Right lung (tissue), 10 donors: ENCODE measurements at places on chromosomes 3 and 15.

- DNase-seq = no peak
These were observed 85.3 kb downstream of the HHLA2 start for GRCh38 chr3:108381529-108382140.

- no peak for DNase-seq
These were observed 256.3 kb upstream of the CHRNA7 start for GRCh38 chr15:31774045-31774444.

DNA sequence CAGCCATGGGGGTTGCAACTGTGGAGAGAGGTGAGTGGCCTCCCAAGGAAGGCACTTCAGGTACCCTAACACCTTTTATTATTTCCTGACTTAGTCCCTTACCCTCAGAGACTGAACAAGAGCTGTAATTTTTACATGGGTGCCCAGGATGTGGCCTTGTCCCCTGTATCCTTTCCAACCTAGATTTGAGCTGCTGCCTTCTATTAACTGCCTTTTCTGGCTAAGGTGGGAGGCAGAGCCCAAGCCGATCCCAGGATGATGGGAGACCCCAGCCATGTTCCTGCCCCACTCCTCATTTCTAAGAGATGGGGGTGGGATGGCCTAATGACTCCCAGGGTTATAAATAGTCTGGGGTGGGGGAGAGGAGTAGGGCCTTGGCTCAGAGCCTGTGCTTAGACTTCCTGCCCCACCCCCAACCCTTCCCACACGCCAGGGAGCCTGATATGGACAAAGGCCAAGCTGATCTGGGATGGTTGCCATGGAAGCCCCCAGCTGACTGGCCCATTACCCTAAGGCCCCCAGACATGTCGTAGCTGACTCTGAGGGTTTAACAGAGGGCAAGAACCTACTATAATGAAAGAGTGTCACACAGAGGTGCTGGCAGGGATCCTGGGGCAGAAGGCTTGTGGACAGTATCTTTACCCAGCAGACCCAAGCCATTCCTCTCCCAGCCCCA is 1.9 kb downstream of the KLHDC8B start:
- peak; percentile 91 for DNase-seq

DNA sequence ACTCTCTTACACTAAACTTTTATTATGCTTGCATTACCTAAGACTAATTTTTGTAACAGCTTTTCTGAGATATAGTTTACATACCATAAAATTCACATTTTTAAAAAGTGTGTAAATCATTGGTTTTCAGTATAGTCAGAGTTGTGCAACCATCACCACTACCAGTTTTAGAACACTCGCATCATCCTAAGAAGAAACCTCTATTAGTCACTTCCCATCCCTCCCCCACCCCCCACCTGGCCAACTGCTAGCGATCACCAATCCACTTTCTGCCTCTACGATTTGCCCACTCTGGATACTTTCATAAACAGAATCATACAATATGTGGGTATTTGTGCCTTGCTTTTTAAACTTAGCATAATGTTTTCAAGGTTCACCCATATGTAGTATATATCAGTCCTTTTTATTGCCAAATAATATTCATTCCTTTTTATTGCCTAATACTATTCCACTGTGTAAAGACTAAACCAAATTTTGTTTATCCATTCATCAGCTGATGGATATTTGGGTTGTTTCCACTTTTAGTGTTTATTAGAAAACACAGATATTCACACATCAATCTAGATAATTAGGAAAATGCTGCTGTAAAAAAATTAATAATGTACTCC is 23.0 kb downstream of the UBP1 start:
- DNase-seq = no peak

DNA sequence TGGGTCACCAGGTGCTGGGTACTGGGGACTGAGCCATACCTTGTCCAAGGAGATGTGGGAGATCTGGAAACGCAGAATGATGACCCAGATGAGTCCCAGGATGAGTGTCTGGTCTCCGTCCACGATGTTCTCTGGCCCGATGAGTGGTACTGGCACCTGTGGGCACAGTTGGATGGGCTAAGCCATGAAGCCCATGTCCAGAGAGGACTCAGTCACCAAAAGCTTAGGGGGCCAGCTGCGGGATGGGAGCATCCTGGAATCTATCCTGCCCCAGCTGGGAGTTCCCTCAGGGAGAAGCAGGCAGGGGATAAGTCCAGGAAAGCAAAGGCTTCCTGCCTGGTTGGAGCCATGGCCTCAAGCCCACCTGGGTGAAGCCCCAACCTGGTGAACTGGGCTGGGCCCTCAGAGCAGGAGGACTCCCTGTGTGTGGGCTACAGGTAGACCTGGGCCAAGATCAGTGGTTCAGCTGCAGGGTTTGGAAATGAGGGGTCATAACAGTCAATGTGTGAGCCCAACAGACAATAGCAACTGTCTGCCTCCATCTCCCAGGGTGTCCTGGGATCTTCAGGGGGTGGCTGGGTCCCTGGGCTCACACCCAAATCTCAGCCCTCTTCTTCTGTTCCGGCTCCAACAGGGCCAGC is 3.7 kb downstream of the SPTBN5 start:
- no peak for DNase-seq

DNA sequence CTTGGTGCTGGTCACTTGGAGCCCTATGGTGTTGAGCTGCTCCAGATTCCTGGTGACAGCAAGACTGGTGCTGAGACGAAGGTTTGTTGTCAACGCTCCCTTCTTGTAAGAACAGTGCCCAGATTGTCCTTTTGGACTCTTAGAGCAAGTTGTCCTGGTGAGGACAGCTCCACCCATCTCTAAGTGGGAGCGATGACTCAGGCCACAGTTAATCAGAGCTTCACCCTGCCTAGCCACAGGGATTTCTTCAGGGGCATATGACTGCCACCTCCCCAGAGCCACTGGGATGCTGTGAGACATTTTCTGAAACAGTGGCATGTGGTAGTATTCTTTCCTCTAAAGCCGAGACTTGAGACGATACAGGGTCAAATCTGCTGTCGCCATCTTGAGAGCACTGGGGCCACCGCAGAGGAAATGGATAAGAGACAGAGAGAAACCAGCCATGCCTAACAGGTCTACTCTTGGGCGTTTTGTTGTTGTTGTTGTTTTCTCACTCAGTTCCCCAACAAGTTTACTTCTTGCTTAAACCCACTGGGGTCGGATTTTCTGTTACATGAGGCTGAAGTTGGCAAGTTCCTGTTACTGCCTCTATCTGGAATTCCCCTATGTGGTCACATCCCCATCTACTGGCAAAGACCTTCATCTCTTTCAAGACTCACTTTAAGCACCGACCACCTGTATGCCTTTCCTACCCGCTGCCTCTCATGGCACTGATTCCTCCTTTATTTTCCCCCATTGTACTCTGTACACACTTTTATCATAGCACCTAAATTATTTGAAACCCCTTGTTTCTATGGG is 16.0 kb upstream of the PCOLCE2 start:
- DNase-seq = no peak

DNA sequence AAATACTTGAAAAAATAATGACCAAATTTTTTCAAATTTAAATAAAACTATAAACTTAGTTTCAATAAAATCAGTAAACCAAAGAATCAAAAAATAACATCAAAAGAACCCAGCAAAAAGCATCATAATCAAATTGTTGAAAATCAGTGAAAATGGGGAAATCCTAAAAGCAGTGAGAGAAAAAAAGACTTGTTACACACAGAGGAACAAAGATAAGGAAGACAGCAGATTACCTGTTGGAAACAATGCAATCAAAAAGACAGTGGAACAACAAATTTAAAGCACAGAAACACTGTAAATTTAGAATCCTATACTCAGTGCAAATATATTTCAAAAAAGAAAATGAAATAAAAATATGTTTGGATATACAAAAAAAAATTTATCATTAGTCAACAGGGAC is 156.2 kb upstream of the LMCD1 start:
- DNase-seq = no peak

GRCh38 chr3:129543156-129543790 is at the start of gene H1-8:
H1-8 (plus strand) TSS chr3:129543175; CDS start chr3:129543219, 44 bp downstream.
- DNase-seq = no peak

GRCh38 chr3:190585805-190586630 is 72.1 kb downstream of the IL1RAP start:
- DNase-seq = no peak

DNA sequence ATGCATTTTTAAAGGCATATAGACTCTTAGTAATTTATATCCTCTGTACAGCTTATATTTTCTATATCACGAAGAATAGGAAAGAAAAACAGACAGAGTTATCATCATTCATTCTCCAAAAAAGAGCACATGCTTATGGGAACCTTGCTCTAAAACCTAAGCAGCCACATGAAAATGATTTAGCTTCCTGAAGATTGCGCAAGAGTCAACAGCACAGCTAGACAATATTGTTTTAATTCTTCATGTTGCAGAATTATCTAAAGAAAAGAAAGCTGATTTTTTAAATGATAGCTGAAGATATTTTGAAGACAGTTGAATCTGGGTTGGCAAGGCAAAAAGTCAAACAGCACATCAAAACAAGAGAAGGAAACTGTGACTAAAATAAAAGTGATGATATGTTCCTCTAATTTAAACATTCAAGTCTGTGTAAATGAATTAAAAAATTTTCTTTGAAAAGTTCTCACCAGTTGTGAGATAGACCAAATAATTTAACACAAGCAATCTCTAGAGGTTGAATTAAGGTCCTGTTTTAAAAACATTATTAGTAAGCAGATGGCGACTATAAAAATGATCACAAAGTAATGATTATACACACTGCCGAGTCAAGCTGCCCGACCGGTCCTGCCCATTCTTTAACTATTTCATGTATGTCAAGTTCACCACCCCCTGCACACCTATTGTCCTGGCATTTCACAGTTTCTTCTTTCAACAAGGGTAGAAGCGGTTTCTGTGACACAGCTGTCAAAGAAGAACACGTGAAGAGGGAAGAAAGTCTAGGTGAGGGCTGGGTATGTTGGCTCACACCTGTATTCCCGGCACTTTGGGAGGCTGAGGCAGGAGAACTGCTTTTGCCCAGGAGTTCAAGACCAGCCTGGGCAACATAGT is 74.2 kb upstream of the BHLHE40 start:
- DNase-seq = no peak

DNA sequence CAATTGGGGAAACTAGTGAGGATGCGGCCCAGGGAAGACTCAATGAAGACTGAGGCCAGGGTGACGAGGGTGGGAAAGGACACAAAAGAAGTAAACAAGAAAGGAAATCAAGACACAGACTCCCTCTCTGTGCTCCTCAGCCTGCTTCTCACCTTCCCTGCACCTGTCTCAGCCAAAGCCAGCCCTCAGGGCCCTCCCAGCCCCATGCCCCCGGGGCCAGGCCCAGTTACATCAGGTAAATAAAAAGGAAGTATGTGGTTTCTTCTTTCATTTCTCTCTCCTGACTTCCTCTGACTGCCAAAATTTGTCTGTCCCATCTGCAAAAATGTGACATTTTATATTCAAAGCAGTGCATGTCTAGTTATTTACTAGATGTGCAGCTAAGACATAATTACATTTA is 328.0 kb downstream of the UACA start:
- DNase-seq = no peak

GRCh38 chr3:47227678-47228077 is 54.9 kb downstream of the KIF9 start:
- DNase-seq = no peak

DNA sequence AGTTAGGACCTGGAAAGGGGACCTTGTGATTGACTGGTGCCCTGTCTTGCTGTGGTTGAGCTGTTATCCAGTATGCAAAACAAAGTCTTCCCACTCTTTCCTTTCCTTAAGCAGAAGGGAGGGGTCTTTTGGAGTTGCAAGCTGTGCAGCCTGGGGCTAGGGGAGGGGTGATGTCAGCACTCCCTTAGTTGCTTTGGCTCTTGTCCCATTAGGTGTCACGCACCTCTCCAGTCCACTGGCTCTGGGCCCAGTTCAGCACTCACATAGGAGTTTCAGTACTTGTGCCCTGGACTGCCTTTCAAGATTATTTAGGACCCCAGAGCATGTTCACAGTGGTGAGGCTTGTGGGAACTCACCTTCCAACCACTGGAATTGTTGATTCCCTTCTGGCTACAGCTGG is 238.5 kb downstream of the DOCK3 start:
- peak; percentile 31 for DNase-seq

GRCh38 chr15:52642386-52643361 is 36.5 kb downstream of the ATOSA start:
- DNase-seq = peak; percentile 38

GRCh38 chr3:52683611-52684010 is 2.1 kb downstream of the PBRM1 start:
- DNase-seq = no peak

- DNase-seq = peak; percentile 91
These were observed at the start of gene LEKR1 for GRCh38 chr3:156826144-156826895. LEKR1 (plus strand) TSS chr3:156826353; CDS start chr3:156829330, 2,977 bp downstream.

GRCh38 chr3:42439261-42440115 is 29.1 kb upstream of the LYZL4 start:
- DNase-seq = no peak

- DNase-seq = no peak
These were observed 973 bp upstream of the ITPKA start for GRCh38 chr15:41492597-41493204.

DNA sequence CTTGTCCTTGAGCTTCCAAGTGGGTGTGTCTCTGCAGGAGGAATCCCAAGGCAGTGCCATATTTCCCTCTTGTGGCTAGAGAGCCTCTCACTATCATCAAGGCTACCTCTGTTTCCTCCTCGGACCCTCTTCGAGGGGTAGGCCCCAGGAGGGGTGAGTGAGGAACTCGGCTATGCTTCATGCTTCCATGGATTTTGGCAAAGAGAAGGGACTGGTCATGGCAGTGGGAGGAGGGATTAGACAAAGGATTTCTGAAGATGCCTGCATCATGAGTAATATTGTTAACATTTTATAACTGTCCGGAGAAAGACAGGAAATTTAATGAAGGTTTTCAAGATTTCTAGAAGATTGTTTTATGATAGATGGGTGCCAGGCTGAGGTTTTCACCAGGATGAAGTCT is 241.5 kb downstream of the CLSTN2 start:
- DNase-seq = no peak

DNA sequence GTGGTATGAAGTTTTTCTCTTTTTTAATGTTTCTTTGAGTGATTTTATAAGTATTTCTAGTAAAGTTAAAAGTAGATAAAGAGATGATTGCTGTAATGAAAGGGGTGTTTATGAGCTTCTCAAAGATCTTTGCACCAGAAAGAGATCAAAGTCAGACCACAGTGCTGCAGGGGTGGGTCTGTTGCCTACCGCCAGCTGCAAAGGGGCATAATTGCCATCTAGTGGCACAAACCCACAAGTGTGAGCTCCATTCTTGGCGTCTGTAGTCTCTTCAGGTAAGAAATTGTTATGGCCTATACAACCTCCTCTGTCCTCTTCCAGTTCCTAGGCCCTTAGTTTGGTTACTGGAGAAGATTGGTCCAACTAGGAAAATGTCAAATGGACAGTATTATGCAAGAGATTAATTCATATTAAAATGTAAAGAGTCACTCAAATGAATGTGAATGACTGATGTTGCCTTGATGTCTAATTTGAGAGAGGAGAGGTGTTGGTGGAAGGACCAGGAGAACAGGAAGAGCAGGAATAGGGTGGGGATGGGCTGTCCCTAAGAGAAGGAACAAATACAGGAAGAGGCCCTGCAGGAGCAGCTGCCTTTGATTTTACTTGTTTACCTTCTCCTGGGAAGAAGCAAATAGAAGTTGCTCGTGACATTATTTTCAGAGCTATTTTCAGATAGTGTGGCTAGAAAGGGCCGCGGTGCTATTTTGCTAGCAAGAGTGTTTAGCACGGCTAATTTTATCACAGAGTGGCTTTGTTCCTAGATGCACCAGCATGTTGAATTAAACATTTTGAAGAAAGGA is 53.0 kb upstream of the GSK3B start:
- DNase-seq = no peak
